ENCODE measurements at places on chromosomes 13 and 19.

DNA sequence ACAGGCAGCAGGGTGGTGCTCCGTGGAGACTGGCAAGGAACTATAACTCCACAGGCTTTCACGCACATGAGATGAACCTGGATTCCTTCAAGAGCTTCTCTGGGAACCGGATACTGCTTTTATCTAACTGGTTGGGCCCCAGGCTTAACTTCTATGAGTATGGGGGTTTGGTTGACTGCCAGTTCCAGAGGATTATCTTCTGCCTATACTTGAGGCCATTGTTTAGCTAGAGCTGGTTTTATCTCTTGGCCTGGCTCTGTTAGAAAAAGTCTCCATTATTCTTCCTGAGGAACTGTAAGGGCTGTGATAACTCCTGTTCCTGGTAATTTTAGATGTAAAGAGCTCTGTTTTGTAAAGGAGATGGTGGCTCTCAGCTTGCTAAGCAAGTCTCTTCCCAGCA lies 40.9 kb downstream of the ZNF846 start:
- no peak for DNase-seq

GRCh38 chr13:40605573-40605972 lies 60.9 kb downstream of the FOXO1 start:
- no peak for DNase-seq

DNA sequence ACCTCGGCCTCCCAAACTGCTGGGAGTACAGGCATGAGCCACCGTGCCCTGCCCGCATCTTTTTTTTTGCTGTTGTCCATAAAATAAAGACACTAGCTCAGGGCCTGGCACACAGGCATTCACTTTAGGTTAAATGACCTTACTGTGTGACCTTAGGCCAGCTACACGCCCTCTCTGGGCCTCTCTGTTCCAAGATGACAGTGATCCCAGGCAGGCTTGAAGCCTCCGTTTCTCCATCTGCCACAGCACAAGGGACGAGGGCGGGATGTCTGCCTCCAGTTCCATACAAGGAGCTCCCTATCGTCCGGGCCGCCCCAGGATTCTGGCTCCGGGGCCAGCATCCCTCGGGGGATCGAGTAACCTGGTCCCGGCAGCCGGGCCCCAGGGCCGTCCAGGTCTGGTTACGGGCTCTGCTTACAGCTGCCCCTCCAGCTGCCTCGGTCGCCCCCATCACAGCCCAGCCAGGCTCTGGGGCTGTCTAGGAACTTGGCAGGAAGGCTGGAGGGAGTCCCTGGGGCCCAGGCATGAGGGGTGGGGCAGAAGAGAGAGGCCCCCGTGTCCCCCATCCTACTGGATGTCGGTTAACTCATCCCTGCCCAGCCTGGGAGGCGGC lies 11.9 kb upstream of the SEMA6B start:
- DNase-seq = no peak

DNA sequence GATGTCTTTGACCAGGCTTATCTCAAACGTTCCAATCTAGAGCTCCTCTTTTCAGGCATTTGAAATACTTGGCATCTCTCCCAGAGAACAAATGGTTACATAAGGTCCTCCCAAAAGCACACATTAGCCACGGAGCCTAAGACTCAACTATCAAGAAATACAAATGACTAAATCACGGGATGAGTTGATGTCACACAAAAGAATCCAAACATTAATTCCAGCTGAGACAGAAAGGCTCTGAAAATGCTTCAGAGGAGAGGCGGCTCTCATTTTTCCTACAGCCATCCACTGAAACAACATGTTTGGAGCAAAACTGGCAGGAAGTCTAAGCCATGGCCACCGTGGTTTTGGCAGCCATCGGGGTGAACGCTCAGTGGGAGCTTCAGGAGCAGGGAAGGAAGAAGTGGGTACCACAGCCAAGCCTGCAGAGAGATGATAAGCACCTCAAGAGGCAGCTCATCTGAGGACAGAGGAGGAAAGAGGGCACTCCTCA lies 122.5 kb downstream of the STK24 start:
- no peak for DNase-seq

DNA sequence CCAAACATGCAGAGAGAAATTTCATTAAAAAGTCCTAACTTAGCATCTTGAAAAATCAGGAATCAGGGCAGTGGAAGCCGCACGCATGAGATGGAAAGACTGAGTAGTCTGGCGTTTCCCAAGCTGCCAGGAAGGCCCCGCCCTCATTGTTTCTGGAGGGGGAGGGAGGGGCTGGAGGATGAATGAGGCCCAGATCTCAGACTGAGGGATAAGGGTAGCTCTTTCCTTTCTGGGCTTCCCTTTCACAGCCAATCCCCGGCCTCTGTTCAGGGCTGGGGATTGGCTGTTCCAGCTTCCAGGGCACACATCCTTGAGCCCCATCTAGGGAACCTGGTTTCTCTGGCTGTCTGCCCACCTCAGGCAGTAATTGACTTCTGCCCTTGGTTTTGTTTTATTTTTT lies 7.3 kb downstream of the C19orf53 start:
- no peak for DNase-seq

DNA sequence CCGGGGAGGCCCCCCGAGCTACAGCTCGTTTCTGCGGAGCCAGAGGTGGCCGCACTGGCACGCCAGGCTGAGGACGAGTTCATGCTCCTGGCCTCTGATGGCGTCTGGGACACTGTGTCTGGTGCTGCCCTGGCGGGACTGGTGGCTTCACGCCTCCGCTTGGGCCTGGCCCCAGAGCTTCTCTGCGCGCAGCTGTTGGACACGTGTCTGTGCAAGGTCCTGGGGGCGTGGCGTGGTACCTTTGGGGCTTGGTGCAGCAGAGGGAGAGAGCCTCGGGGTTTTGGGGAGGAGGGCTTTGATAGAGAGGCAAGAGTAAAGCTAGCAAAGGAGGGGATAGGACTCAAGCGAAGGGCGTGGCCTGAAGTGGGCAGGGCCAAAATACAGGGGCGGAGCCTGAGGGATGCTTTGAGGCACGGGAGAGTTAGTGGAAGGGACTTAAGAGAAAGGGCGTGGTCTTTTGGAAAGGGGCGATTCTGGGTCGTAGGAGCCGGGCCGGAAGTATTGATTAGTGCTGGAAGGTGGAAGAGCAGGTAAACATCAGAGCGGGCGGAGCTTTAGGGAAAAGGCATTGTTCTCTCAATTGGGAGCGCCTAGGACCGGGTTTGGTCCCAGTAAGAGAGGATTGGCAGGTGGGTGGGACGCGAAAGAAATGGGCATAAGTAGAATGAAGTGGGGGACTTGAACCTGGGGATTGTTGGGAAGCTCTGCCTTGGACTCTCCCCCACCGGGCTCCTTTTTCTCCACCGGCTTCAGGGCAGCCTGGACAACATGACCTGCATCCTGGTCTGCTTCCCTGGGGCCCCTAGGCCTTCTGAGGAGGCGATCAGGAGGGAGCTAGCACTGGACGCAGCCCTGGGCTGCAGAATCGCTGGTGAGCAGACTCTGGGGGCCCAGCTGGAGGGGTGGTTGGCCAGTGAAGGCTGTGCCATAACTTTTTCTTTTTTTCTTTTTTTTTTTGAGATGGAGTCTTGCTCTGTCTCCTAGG lies 1.2 kb downstream of the PPM1N start:
- peak; percentile 57 for DNase-seq

GRCh38 chr13:75263741-75264407 lies 218.1 kb downstream of the TBC1D4 start:
- DNase-seq = no peak

GRCh38 chr19:47353307-47353712 lies 4.2 kb downstream of the DHX34 start:
- DNase-seq = no peak
